ENCODE measurements at places on chromosomes 6 and 20.

- DNase-seq: peak; percentile 53
These were observed 265.0 kb downstream of the ADGRG6 start for GRCh38 chr6:142566628-142567396.

DNA sequence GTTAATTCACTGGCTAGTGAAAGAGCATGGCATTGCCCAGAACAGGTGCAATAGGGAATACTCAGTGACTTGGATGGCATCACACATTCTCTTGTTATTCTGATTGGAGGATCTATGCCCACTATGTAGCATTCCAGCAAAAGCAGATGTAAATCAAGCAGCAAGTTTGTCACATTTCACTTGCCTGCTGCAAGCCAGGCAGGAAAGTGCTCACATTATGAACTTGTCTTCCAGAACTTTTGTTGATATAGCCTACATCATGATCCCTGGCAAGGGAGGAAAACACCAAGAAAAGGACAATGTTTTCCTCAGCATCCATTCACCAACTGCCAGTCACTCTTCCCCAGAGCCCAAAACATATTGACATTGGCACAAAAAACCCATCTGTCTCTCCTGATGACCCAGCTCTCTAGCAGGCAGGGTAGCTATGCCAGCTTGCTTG lies 77.8 kb downstream of the ARHGAP18 start:
- DNase-seq: no peak

- no peak for DNase-seq
These were observed 81.5 kb downstream of the KIF13A start for GRCh38 chr6:17905611-17906592.

- no peak for DNase-seq
These were observed 112.1 kb upstream of the PTPN1 start for GRCh38 chr20:50398064-50398463.

GRCh38 chr6:44356487-44356886 lies 14.0 kb downstream of the SPATS1 start:
- DNase-seq: no peak

- DNase-seq: no peak
These were observed 98.8 kb downstream of the ASXL1 start for GRCh38 chr20:32456869-32457478.

DNA sequence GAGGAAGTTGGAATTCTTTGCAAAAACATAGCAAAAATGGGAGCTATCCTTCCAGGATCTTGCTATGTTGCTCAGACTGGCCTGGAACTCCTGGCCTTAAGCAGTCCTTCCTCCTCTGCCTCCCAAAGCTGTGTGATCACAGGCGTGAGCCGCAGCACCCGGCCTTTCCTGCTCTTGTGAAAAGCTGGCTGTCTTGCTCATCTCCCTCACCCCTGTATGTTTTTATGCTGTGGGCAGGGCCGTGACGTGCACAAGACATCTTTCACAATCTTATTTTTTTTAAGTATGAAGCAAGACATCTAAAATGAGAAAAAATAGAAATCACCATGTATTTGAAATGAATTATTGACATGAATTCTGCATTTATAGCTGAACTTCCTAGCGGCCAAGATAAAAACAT lies 110.4 kb downstream of the SAMD5 start:
- DNase-seq: no peak

DNA sequence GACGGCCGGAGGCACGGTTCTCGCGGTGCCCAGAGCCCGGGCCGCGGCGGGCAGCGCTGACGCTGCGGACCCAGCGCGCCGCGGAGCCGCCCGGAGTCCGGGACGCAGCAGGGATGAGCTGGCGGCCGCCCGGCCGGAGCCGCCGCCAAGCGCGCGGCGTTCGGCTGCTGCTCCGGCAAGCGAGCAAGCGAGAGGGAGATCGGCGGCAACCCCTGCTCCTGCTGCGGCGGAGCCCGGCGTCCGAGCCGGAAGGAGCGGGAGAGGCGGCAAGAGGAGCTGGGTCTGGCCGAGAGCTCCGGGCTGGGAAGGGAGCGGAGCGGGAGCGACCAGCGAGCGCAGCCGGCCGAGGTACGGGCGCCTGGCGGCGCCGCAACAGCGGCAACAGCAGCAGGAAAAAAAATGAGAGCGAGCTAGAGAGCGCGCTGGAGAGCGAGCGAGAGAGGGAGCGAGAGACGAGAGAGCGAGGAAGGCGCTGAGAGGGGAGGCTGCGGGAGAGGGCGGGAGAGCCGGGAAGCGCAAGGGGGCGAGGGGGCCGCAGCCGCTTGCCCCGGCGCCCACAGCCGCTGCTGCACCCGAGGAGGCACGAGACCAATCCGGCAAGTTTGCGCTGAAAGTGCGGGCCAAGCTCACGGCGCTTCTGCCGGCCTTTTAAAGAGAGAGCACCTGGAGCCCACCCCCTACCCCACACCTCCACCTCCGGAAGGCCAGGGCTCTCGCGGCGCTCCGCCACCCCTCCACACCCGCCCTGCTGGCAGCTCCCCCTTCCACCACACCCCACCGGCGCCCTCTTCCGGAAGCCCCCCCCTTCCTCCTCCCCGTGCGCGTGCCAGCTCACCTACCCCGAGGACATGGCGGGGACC lies 496 bp downstream of the GRM4 start:
- no peak for DNase-seq

- DNase-seq: no peak
These were observed 100.9 kb upstream of the MLN start for GRCh38 chr6:33904747-33905065.

DNA sequence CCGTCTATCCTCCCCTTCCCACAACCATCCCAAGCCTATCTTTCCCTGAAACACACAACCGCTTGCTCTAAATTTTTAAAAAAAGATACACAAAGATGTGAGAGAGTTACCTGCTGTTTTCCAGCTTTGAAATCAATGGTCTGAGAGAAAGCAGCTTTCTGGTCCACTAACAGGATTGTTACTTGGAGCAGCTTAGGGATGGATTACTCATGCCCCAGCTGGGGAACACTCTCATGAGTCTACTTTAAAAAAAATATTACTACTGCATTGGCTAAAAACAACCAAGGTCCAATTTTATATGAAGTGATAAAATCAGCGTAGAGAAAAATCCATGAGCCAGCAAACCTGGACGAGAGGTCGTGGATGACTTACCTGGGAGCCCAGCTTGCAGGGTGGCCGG lies 29.6 kb upstream of the FOXC1 start:
- DNase-seq: no peak

GRCh38 chr6:4125500-4125899 lies 9.9 kb downstream of the ECI2 start:
- DNase-seq: no peak

DNA sequence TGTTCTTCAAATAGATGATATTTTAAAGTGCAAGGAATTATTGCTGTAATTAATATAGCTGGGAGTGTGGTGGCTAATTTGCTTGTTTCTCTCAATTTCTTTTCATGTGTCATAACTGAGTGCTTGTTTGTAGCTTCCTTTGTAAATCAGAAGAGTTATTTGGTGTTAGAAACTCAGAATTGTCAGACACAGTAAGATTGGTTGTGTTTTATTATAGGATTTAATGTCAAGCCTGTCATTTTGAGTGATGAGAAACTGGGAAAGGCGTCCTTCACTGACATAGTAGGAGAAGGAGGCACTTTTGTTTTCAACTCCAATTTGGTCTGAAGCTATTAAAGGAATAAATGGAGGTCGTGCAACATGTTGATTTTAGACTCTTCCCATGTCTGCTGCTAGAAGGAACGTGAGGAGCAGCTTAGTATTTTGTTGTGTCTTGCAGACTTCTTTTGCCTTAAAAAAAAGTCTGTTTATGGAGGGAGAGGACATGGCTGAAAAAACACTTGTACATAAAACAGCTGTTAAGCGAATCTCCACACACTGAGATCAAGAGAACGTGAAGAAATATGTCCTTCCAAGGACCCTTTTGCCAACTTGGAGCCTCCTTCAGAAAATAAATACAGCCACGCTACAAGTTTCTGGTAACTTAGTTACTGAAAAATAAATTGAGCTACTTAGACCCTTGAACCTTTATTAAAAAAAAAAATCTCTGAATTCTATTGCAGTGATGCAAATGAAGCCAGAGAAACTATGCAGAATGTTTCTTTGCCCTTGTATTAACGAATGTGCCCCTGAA lies 59.5 kb downstream of the BMP6 start:
- DNase-seq: no peak

GRCh38 chr6:154093231-154094044 lies 54.4 kb downstream of the OPRM1 start:
- no peak for DNase-seq

- DNase-seq: no peak
These were observed 35.1 kb downstream of the SNRNP48 start for GRCh38 chr6:7624796-7625710.

All from activated CD4-positive, alpha-beta T cell treated with anti-CD3 and anti-CD28 coated beads for 24 hours (primary cell).